ENCODE measurements at places on chromosomes 16 and 17.

GRCh38 chr16:66899945-66900710 lies 18.6 kb downstream of the CDH16 start:
- DNase-seq, result no peak

GRCh38 chr17:76265624-76266243 lies 586 bp downstream of the UBALD2 start:
- DNase-seq, result peak; percentile 61

GRCh38 chr16:76446251-76446650 lies 169.1 kb downstream of the CNTNAP4 start:
- no peak for DNase-seq

DNA sequence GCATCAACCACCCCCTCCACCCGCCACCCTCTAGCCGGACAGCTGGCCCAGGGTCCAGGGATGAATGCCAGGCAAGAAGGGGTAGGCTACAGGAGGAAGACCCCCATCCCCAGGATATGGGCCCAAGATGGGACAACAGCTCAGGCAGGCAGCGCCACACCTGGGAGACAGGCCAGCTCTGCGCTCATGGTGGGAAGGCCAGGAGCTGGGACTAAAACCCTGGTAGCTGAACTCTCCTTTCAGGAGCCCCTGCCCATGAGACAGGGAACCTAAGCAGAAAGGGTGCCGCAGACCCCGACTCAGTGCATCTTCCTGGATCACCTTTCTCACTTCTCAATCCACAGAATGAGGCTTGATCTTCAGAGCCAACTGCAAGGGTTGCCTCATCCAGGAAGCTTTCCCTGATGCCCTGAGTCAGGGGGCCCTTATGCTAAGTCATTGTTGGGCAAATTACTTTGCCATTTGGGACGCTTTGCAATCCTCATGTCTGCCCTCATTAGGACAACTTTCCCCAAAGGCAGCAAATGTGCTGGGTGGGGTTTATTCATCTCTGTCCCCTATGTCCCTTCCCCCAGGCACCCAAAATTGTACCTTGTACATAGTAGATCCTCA lies 9.0 kb downstream of the ZDHHC1 start:
- DNase-seq, result no peak

- DNase-seq, result no peak
Observed at GRCh38 chr17:29042679-29043538, at the start of gene PIPOX. Gene PIPOX, plus strand, starts transcription at chr17:29043141. Its CDS starts 85 bp downstream, at chr17:29043226.

DNA sequence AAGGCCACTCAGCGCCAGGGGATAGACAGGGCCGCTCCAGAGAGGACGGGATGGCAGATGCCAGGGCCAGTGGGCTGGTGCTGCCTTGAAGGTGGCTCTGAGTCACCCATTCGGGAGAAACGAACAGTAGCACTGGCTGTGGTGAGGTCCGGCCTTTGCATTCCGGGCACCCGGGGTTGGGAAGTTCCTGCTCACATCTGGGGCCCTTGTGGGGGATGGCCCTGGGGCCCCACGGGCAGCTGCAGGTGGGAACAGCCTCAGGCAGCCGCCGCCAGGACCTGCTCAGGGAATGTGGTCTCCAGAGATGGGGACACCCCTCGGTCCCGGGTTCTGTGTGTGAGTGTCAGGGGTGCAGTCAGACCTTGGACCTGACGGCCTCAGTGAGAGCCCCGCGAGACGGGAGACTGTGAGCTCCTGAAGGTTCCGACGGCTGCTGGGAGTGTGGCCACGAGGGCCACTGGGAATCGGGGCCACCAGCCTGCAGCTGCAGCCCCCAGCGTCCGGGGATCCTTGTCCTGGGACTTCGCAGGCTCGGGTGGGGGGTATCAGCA lies 1.4 kb downstream of the CBFA2T3 start:
- DNase-seq, result no peak

DNA sequence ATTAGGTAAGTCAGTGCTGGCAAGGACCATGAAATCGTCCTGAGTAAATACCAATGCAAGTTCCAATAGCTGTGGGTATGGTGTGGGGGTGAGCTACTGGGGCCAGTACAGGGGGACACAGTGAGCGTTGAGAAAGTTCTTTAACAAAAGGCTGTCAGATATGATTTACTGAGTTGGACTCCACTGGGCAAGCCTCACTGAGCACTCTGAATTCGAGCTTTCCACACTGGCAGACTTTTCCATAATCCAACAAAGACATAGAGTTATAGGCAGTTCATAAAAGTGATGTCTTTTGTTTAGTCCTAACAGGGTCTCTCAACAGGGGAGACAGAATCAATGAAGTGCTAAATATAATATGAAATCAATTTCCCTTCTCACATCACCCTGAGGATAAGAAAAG lies 489.0 kb downstream of the KCNJ2 start:
- DNase-seq, result no peak

GRCh38 chr16:27175888-27176287 lies 27.4 kb upstream of the KDM8 start:
- DNase-seq, result no peak

DNA sequence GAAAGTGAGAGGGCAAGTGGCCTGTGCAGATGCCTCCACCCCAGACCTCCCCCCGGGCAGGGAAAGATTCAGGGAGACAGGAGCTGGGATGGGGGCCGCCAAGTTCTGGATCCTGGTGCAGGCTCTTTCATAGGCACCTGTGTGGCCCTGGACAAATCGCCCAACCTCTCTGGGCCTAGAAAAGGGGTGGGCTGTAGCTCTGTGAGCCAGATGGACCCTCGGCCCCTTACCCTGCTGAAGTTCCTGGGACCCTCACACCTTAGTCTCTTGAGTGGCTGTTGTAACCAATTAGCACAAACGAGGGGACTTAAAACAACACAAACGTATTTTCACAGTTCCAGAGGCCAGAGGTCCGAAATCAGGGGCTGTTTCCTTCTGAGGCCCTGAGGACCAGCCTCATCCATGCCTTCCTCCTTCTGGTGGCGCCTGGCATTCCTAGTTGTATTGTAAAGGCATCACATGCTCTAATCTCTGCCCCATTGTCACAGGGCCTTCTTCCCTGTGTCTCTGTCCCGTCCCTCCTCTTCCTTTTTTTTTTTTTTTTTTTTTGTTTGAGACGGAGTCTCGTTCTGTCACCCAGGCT lies 352.6 kb downstream of the SEC14L1 start:
- no peak for DNase-seq

- no peak for DNase-seq
Observed at GRCh38 chr17:4759776-4760236, 11.9 kb upstream of the TM4SF5 start.

- no peak for DNase-seq
Observed at GRCh38 chr16:30346286-30346685, 8.8 kb downstream of the CD2BP2 start.

DNA sequence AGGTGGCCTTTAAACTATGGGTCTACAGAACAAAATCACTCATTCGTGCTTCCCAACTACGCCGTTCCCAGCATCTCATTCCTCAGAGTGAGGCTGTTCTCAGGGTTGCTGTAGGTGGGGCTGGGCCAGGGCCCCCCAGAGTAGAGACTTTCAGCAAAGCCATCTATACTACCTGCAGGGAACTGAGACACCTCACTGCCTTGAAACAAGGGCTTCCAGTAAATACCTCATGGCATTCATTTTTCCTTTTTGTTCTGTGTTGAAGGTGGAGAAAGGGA lies 4.2 kb upstream of the SDK2 start:
- DNase-seq, result no peak

DNA sequence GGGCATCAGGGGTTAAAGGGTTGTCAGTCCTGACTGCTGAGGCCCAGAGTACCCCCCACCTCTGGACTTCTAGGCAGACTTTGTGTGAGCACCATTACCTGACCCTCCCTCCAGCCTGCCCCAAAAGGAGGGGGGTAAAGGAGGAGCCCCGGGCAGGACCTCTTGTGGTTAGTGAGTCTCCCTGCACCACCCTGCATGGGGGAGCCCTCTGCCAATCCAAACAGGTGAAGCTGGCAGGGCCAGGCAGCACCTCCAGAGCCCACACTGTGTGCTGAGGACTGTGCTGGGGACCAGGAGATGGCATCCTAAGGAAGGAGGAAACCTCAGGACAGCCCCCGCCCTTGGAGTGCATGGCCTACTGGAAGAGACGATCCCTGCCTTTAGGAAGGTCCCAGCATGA lies 2.6 kb upstream of the KRT14 start:
- no peak for DNase-seq

DNA sequence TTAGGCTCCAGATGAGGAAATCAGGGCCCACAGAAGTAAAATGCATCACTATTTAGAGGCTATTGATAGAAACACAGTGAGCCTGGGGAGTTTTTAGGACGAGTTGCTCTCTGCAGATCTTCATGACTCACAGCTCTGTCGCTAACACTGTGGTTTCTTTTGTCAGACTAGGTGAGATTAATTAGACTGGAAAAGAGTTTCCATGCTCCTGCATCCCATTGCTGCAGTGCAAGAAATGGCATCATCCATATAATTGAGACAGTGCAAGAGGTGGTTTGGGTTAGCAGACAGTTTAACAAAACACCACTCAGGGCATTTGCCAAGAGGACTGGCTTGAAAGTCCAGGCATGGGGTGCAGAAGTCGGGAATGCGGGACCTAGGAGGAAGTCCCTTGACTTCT lies 198.8 kb upstream of the CACNG5 start:
- DNase-seq, result no peak

Measured in T-helper 1 cell (primary cell).